ENCODE measurements at places on chromosomes 5 and 9.

DNA sequence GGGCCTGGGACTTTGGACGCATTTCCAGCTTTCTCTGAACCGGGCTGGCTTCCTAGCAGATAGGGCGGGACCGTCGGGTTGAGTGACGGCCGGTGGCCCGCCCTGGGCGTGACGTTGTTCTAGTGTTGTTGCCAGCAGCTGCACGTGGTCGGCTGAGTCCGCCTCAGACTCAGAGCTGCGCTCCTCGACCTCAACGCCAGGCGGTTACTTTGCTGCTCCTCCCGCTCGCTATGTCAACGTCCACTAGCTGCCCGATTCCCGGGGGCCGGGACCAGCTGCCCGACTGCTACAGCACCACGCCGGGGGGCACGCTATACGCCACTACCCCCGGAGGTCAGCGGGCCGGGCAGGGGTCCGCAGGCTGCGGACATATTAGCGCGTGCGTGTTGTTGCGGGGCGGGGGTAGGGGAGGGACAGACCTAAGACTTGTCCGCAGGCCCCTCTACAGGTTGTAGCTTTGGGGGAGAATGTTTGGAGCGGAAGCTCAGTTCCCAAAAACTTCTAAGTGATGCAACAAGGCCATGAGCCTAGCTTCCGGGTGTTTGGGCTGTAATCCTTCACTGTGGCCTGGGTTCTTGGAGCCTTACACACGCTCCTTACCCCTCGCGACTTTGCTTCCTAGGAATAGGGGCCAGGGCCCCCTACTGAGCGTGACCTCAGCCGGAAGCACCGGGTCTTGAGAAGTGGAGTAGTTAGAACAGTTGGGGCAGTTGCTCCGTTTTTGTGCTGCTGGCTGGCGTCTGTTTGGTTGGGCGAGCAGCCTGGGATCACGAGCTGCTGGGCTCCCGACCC is at the start of gene EIF4EBP3:
Gene EIF4EBP3, plus strand, starts transcription at position 155 of the 792 bp plus-strand sequence. Its CDS starts 76 bp downstream, at position 231.
- peak; percentile 88 for DNase-seq

DNA sequence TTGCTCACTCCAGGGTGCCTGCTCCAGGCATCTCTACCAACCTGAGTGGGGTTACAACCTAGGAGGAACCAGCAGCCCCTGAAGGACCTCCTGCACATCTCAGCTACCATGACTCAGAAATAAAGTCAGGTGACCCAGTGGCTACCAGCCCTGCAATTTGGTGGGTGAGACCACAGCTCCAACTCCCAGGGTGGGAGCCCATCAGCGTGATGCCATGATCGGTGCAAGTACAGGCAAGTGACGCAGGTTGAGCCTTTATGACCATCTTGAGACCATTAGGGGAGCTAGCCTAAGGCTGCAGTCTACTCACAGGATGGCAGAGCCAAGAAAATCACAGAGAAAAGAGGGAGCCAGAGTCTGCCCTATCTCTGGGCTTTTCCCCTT is 8.6 kb downstream of the SEPTIN8 start:
- no peak for DNase-seq

GRCh38 chr5:119316906-119317305 is 38.9 kb upstream of the TNFAIP8 start:
- DNase-seq = no peak

DNA sequence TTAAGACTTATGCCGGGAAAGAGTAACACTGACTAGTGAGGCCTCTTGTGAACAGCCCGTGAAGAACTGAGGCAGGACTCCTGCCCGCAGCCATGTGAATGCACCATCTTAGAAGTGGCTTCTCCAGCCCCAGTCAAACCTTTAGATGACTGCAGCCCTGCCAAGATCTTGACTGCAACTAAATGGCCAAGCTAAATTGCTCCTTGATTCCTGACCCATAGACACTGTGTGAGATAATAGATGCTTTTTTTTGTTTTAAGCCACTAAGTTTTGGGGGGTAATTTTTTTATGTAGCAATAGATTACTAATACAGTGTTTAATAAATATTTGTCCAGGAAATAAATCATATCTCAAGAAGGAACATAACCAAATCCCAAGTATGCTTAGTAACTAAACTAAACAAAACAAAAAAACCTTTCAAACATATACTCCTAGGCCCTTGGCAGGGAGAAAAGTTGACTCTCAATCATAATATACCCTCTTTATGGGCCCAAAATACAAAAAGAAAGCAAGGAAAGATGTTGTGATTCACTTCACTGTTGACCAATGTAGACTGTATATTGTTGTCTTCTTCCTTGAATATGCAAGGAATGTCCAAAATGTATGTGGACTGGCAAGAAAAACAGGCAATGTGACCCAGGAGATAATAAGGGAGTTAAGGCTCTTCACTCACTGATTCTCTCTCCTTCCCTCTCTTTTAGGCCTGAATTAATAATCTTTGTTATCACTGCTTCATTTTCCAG is 79.7 kb upstream of the ZNF366 start:
- DNase-seq = no peak

GRCh38 chr9:137791947-137792346 is 85.6 kb upstream of the CACNA1B start:
- DNase-seq = no peak

GRCh38 chr5:57871496-57871895 is 388.9 kb upstream of the ACTBL2 start:
- no peak for DNase-seq

DNA sequence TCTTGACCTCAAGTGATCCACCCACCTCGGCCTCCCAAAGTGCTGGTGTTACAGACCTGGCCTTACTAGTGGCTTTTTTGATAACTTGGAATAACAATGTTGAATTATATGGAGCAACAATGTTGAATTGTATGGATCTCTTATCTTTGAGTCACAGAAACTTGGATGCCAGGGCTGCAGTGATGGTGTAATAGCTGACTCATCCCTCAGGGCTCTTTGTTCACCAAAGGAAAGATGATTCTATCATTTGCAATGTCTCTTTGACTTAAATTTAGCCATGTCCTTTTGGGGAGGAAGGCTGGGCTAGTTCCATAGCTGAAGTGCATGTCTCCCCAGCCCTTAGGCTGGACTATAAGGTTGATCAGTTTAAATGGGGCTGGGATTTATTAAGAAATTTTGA is 172.3 kb downstream of the PDZD2 start:
- DNase-seq = no peak

All from GM12891 (cell line).